ENCODE measurements at places on chromosomes 16 and 17.

DNA sequence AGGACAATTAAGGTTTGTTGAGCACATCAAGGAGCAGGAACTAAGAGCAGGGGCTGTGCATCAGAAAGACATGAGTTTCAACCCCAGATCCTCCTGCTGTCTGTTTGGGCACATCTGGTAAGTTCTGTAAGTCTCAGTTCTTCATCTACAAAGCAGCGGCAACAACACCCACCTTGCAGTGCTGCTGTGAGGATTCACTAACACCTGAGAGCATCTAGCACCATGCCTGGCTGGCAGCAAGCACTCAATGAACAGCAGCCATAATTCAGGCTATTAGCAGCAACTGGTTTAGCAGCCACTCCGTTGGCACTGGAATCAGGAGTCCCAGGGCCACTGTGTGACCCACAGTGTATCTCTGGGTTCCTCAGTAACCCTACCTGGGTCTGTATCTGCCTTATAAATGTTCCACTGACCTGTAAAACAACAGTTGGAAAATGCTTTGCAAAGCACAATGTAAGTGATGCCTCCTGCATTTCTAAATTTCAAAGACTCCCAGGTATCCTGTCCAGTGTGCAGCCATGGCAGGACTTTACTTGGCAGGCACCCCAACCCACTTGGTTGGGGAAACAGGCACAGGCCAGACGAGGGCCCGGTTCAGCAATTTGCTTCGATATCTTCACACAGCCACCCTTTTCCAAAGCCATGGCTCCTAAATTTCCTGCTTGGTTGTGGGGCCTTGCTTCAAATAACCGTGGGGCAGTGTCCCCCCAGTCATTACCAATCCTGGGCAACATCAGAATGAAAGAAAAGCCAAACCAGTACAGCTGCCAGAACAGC lies 4.2 kb downstream of the ST3GAL2 start:
- DNase-seq, result no peak

DNA sequence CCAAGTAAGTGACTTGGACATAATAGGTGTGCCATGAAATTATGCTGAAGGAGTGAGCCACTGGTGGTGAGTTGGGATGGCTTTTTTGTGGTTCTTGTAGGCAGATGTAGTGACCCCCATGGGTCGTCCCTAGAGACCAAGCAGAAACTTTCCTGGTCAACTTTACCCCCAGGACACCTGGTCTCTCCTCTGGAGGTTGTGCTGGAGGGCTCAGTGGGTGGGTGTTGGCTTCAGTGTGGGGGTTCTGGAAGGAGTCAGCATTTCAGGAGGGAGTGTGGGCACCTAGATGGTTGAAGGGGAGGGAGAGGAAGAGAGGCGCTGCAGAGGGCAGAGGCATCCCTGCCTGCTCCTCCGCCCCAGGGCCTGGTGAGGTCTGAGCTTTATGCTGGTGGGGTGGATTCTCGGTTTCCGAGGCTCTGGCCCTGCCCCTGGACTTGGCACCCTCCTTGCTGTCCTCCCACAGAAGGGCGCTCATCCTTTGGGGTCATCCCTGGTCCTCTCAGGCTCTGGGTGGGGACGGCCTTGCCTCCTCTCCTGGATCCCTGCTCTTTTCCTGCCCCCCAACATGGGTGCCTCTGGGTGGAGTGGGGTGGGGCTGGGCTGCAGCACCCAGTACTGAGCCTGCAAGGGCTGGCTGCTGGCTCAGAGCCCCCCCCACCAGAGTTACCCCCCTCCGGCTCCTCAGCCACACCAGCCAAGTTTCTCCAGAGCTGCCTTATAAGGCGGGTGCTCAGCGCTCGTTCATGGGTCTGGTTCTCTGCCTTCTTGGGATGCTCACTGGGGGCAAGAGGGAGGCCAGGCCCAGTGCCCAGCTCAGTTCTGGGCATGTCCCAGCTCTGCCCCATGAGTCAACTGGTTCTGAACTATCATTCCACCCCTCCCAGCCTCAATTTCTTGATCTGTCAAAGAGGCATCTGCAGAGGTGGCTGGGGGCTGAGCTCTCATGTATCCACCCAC lies 266.8 kb downstream of the SEC14L1 start:
- DNase-seq, result no peak

- DNase-seq, result no peak
These were observed 9.2 kb downstream of the GRIN2A start for GRCh38 chr16:10172848-10173655.

- DNase-seq, result no peak
These were observed 15.6 kb upstream of the BCAR1 start for GRCh38 chr16:75266738-75267630.

DNA sequence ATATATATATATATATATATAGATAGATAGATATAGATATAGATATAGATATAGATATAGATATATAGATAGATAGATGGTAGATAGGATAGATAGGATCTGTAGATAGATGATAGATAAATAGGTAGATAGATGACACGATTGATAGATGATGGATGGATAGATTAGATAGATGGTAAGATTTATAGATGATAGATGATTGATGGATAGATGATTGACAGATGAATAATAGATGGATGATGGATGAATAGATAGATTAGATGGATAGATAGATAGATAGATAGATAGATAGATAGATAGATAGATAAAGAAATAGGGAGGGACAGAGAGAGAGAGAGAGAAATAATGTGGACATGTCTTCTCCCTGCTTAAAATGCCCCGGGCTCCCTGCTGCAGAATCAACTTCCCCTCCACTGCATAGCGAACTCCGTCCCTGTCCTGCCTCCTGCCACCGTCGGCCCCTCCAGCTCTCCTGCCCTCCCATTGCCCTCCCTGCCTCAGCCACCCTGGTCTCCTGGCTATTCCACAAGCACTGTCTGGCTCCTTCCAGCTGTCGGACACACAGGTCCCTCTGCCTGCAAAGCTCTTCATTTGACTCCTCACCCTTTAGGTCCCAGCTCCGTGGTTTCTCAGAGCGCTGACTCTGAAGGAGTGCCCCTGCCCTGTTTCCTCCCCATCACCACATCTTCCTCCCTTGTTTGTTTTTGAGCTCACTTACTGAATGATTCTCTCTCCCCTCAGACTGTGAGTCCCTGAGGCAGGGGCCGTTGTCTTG lies 254.0 kb downstream of the KATNIP start:
- no peak for DNase-seq

- DNase-seq, result no peak
These were observed 41.6 kb downstream of the FZD2 start for GRCh38 chr17:44598932-44599297.

- DNase-seq, result no peak
These were observed 16.5 kb downstream of the TBX2 start for GRCh38 chr17:61416211-61416539.

DNA sequence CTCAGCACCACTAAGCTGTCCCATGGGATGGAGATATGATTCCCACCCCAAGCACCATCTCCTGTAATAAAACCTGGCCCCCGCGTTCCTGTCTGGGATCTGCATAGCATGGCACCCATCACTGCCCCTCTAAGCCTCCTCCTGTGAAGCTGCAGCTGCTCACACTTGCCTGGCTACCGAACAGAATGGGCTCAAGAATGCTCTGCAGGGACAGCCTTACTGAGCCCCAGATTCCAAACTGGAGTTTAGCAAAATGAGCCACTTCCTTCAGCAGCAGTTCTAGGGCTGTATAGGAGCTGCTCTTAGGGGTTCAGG lies 256.1 kb downstream of the CPPED1 start:
- no peak for DNase-seq

GRCh38 chr16:86919578-86920305 lies 341.4 kb downstream of the FOXL1 start:
- no peak for DNase-seq

GRCh38 chr16:1282324-1282973 lies 26.6 kb downstream of the TPSD1 start:
- DNase-seq, result no peak

GRCh38 chr17:73334771-73335513 lies 23.1 kb upstream of the CDC42EP4 start:
- DNase-seq, result no peak

DNA sequence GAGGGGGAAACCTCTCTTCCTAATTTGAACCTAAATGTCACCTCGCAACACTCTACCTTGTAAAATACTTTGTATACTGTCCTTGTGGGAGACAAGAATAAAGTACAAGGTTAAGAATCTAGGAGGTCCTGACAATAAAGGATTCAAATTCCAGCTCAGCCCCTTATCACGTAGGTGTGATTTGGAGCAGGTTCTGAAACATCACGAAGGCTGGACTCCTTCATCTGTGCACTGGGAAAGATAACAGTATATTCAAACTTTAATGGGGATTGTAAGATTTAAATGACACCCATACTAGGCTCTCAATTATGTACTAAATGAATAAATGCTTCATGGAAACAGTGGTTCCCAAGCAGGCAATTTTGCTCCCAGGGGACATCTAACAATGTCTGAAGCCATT lies 2.1 kb downstream of the TXNDC11 start:
- DNase-seq, result no peak

- DNase-seq, result peak; percentile 92
These were observed 35.0 kb downstream of the BCAS3 start for GRCh38 chr17:60712675-60713074.

GRCh38 chr17:79183043-79183292 lies 108.3 kb downstream of the ENGASE start:
- no peak for DNase-seq

DNA sequence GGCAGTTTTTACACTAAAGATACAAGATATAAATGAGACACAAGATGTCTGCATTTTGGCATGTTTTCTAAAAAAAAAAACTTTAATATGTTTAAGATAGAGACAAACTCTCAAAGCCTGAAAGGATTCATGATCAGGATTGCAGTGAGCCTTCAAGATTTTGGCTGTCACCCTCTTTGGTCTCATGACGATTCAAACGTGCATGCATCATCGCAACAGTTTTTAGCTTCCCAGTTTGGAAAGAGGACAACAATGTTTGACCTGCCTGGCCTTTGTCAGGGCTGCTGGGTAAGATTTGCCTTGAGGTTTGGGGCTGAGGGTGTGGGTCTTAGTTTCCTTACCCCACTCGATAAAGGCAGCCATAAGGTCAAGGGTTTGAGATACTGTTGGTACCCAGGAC lies 134.1 kb downstream of the RGS9 start:
- DNase-seq, result no peak

DNA sequence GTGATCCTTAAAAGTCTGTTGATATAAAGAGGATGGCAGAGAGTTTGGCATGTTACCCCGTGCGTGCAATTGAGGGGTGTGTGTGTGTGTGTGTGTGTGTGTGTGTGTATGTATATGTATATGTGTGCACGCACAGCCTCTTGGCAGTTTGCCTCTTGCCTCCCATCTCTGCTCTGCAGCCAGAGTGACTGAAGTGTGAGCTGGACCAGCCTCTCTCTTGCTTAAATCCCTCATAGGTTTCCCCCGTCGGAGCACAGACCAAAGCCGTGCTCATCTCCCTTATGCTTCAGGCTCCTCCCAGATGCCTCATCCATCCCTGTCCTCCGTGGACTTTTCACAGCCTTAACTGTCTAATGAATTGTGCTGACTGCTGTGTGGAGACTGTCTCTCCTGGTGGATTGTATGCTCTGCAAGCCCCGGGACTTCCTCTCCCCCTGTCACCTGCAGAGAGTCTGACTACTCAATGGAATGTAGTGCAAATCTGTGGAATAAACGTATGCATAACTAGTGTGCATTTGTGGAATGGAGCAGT lies 413.5 kb downstream of the CPPED1 start:
- no peak for DNase-seq

GRCh38 chr17:563616-564015 lies 151.0 kb downstream of the VPS53 start:
- no peak for DNase-seq

DNA sequence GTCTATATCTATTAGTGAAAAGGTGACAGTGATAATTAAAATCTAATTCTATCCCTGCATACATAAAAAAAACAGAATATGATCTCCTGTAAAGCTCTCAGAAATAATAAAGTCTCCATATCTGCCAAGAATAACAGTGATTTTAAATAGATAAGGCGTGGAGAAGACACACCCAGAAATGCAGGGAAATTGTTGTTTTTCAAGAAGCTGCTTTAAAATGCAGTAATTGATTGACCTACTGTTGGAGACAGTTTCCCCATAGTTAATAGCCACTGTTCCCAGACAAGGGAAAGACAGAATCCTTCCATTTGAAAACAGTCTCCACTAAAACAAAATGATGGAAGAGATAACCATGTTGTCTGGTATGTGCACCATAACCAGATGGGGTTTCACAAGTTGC lies 571.5 kb upstream of the CDH5 start:
- DNase-seq, result no peak

DNA sequence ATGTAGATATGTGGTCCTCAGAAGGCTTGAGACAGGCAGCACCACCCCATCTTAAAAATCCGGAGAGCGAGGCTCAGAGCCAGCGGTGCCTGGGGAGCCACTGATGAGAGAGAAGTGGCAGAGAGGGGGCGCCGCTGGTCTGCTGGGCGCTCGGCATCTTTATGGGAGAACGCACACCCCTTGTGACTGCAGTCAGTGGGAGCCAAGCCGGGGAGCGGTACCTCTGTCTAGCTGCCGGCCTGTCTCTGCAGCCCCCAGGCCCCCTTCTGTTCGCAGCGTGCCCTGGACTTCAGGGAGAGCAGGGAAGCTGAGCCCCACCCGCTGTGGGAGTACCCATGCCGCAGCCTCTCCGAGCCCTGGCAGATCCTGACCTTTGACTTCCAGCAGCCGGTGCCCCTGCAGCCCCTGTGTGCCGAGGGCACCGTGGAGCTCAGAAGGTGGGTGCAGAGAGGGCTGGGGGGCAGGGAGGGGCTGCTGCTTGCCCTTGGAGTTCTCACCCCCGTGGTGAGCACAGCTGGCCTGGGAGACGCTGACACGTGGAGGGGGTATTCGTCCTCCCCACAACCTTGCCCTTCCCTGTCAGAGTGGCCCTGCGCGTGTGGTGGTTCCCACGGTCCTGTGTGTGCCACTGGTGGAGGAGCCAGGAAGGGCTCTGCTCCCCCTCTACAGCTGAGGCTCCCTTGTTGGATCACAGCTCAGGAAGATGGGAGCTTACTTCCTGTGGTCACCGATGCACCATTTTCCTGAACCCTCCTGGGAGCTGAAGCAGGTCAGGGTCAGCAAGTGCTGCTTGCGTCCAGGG lies 44.8 kb downstream of the PRMT7 start:
- DNase-seq, result no peak

DNA sequence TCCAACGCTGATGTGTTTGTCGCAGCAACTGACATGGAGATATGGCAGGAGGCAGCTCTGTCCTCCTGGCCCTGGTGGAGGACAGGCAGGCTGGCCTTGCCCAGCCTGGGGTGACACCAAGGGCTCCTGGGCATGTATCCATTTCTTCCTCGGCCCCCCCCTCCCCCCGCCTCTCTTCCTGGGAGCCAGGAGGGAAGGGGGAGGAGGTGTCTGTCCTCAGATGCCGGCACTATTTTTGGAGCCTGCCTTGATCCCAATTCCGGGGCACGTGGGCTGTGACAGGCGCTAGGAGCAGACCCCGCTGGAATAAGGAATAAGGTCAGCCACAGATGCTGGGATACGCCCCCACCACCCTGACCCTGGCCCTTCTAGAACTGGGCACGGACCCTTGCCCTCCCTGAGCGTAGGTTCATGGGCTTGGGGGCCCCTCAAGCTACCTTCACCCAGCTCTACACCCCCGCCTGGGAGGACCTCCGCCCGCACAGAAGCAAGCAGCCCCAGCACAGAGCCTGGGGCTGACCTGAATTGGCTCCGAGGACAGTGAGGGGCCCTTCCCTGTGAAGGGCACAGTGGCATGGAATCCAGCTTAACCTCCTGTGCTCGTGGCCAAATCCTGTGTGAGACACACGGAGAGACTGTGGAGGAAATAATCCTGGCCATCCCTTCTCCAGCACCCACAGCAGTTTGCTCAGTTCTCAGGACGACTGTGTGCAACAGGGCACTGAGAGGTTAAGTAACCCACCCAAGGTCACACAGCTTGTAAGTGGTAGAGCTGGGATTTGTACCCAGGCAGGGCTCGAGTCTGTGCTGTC lies 24.1 kb downstream of the SEC14L5 start:
- no peak for DNase-seq
